Astrocyte (in vitro differentiated cells and primary cell): ENCODE measurements at places on chromosomes 7 and 10. TPM values are rescaled to one million over a fixed set of nuclear protein-coding genes. Genes with fewer than 3 reads are reported as not detected.

The PDE6C gene
- total RNA-seq: not detected in 2 replicates

The STEAP2 gene
- 2.3 and 3.4 TPM in 2 replicates for total RNA-seq

The FGFR2 gene
- 10.6 and 11.8 TPM in 2 replicates for total RNA-seq

The LRIT1 gene
- not detected in 2 replicates for total RNA-seq

The GRID2IP gene
- total RNA-seq: 0.07 and 0.09 TPM in 2 replicates

DNA sequence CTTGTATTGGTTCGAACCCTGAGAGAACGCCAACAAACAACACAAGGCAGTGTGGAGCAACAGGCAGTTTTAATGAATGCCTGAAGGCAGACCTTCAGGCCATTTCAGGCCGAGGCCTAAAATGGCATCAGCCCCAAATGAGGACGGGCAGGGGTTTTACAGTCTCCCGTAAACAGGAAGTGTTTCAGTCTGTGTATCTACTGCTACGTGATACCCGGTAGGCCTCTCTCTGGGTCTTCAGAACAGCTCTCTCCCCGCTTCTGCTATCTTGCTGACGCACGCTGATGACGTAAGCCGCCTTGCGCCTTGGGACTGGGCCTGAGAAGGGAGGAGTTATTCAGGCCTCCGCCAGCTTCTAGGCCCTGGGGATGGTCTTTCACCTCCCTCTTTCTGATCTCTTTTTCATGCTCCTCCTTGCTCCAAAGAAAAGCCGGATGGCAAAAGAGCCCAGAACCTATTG is 67.7 kb downstream of the ST8SIA6 start:
- DNase-seq: no peak

- no peak for DNase-seq
Observed at GRCh38 chr7:28142650-28143049, 37.9 kb downstream of the JAZF1 start.

GRCh38 chr7:136058546-136058945 is 81.4 kb upstream of the MTPN start:
- no peak for DNase-seq

DNA sequence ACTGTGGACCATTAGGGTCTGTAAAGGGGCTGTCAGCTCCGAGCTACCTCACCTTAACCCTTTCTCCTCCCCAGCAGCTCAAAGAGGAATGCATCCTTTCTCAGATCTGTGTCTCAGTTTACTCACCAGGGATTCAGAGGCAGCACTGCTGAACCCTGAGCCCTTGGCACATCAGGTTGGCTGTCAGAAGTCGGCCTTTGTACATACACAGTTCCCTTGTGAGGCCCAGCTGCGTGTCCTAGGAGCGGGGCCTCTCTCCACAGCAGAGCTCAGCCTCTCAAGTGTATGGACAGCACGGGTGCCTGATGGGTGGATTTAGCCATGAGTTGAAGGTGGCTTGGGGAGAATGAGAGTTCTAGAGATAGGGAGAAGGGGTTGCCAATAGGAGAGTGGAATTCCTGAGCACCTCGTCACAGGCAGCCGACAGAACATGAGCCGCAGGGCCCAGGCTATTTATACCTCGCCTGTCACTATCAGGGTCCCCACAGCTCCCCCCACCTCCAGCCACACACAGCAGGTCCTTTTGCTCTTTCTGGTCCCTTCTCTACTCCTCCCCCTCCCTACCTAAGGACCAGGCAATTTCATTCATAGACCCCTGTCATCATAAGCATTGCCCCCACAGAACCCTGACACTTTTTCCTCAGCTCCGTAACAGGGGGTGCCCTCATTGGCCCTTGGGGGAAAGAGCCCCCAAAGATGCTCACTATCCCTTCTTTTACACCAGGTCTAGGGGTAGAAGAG is 2.1 kb upstream of the FLNC start:
- DNase-seq: peak; percentile 88

- DNase-seq: no peak
Observed at GRCh38 chr7:94452239-94452638, 57.4 kb upstream of the CASD1 start.

DNA sequence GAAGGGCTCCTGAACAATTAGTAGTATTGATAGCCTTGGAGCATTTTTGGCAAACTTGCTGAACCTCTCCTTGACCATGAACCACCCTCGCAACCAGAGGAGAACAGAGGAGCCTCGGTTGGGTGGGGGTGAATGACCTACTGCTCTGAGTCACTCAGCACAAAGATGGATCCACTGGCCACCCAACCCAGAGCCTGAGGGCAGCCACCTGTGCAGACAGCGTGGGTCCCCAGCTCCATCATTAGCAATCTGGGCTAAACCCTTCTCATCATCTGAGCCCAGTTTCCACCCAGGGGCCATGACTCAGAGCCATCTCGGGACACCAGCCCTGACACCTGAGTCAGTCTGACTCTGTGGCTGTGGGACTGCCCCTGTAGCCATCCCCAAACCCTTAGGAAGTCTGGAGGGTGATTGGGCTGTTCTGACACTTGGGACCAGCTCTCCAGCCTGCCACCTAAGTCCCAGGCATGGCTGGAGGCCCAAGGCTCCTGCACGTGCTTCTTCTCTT is 171.8 kb upstream of the GPR26 start:
- no peak for DNase-seq
